GM12891 (cell line): ENCODE measurements at places on chromosomes 5 and 9.

- no peak for DNase-seq
These were observed 39.8 kb upstream of the FLT4 start for GRCh38 chr5:180689071-180689694.

DNA sequence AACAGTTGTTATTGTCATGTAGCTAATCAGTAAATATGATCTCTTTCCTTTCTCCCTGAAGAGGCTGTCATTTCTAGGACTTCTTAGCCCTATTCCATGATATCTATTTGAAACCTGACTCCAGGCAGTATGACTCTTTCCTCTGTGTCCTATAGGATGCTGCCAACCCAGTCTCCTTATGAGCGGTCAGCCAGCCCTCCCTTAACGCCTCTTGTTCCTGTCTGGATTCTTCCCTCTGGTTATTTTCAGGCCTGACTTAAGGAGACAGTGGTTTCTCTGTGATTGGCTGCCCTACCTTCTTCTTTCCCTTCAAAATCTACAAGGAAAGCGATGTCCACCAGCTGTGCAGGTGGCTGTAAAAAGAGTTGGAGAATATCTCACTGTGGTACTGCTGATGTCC lies 19.4 kb upstream of the C5orf63 start:
- no peak for DNase-seq

- DNase-seq = no peak
These were observed 189.2 kb downstream of the FSTL4 start for GRCh38 chr5:133423011-133423617.

- DNase-seq = no peak
These were observed 98.1 kb downstream of the CDK5RAP2 start for GRCh38 chr9:120481846-120482245.

DNA sequence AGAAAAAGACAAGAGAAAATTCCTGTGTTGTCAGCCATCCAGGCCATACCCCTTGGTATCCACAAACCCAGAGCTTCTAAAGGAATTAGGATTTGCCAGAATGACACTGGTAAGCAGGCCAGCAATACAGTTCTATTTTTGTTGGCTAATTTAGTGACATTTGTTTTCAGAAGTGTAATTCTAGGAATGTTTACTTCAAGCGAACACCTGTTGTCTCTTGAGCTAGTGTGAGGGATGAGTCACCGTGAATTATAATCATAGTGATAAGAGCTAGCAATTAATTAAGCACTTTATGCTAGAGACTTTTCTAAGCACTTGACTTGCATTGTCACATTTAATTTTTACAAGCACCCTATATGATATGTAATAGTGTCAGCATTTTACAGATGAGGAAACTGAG lies 99.2 kb downstream of the PRKACG start:
- DNase-seq = no peak

- no peak for DNase-seq
These were observed 114.1 kb downstream of the MUSK start for GRCh38 chr9:110782701-110783100.

DNA sequence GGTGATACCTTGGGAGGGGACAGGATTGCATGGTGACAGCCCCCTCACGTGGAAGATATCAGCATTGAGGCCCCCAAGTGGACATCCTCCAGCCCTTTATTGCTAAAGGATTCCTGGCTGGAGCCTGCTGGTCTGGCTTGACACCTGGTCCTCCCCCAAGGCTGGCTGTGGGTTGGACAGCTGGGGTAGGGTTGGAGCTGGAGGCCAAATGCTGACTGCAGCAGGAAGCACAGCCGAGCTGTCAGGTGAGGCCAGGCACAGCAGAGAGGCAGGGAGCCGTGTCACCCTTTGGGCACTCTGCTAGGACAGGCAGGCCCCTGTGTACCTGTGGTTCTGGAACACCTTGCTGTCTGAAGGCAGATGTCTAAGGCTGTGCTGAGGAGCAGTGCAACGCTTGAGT lies 2.2 kb downstream of the CACFD1 start:
- DNase-seq = no peak

DNA sequence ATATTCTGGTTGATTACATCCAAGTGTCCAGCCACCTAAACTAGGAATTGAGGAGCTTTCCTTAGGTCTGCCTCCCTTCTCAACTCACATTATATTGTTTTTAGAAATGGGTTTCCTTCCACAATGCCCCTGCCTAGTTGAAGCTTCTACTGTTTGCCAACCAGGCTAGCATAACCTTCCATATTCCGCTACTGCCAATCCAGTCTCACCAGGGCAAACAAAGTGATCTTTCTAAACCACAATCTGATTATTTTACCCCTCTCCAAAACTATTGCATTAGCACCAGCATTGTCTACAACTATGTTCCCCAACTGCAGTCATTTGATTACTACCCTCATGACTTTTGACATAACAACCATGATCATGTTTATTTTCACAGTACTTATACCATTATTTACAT lies 115.8 kb upstream of the RASEF start:
- no peak for DNase-seq

DNA sequence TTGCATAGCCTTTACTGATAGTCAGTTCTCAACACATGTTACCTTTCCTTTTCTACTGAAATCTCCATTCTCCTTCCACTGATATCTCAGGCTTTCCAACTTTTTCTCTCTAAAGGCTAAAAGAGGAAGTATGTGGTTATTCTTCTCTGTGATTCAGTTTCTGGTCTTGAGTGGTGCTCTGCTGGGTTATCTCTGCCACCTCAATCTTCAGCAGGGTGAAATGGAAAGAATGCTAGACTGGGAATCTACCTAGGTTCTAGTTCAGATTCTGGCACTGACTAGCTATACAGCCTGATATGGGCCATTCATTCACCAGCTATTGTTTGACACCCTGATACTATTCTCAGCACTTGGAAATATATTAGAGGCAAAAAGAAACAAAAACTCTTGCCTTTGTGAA lies 124.9 kb upstream of the GRIA1 start:
- no peak for DNase-seq

- no peak for DNase-seq
These were observed 680 bp downstream of the GPX8 start for GRCh38 chr5:55160493-55161209.

DNA sequence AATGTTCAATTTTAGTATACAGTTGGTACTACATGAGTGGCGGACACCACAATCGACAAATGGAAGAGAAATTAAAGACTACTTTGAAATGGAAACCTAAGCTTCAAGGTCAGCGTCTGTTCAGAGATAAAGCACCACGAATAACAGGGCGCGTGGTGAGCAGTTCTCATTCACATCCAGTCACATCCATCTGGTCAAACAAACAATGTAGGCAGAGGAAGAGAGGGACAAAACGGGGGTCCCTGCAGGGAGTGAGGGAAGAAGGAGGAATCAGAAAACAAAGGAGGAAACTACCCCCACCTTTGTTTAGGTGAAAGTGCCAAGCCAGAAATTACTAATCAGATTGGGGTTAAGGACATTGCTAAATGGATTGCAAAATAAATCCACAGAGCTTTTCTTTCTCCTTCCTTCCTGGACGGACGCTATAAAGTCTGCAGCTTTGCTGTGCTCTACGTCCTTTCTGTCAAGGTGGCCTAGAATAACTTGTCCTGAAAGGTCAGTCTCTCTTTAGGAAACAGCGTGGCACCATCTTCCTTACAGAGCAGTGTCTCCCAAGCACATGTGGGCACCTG lies 138.6 kb downstream of the ENTREP1 start:
- DNase-seq = no peak

GRCh38 chr9:110224583-110224982 lies 16.6 kb upstream of the C9orf152 start:
- no peak for DNase-seq

GRCh38 chr5:16529306-16529705 lies 63.7 kb upstream of the ZNF622 start:
- no peak for DNase-seq

DNA sequence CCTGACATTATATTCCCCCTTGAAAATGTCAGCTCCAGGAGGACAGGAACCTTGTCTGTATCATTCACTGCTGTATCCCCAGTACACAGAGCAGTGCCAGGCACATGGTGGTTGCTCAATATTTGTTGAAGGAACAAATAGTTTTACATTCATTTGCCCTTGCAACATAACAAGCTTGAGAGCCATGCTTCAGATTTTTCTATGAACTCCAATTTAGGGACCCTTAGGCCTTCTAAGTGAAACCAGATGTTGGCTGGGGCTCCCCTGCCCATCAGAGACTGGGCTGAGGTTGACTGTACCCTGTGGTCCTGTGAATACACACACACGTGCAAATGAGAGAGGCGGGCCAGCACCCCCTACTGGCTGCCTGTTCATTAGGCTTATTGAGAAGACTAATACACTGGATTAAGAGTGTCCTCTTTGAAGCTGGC lies 214.9 kb upstream of the WWC1 start:
- no peak for DNase-seq

- DNase-seq = no peak
These were observed 64.3 kb downstream of the IRX1 start for GRCh38 chr5:3659907-3660306.

DNA sequence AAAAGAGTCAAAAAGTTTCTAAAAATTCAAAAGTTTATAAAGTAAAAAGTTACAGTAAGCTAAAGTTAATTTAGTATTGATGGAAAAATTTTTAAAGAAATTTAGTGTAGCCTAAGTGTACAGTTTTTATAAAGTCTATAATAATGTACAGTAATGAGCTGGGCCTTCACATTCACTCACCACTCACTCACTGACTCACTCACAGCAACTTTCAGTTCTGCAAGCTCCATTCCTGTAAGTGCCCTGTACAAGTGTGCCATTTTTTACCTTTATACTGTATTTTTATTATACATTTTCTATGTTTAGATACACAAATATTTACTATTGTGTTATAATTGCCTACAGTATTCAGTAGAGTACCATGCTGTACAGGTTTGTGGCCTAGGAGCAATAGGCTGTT lies 239.5 kb upstream of the MAP3K1 start:
- DNase-seq = no peak

DNA sequence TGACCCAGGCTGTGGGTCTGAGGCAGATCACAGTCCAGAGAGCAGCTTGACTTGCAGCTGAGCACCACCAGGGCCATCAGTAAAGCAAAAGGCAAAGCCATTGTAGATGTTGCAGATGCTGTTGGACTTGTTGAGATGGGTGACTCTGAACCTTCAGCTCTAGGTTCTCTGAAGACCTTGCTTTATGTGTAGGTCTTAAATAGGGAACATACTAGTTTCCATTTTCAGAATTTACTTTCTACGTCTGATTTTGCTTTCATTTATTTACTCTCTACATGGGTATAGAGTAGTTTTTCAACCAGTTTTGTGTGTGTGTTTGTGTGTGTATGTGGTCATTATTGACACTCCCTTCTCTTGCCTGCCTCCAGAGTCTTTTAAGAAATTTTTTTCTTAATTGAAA lies at the start of gene IFNA6:
TSS of gene IFNA6 (minus strand) at position 101 of the 400 bp plus-strand sequence. CDS start at position 101, 0 bp downstream.
- no peak for DNase-seq

DNA sequence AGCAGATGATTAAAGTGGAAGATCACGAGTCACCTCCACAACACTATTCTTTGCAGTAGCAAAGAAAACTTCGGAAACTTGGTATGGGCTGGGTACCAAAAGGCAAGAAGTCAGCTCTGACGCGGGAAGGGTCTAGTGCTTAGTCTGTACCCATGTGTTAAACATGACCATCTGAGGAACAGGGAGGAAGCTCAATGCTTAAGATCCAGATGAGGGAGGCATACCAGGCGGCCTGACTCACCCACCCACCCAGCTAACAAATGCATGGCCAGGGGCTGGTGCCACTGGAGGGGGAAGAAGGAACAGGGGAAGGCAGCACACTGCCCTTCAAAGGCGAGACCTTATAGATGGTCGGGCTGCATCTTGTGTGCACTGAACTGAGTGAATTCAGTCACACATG lies 41.8 kb downstream of the CAMSAP1 start:
- DNase-seq = no peak

GRCh38 chr5:168848569-168848968 lies 269.4 kb upstream of the PANK3 start:
- no peak for DNase-seq
